ENCODE measurements at places on chromosomes 11 and 22. TPM values are rescaled to one million over a fixed set of nuclear protein-coding genes. Genes with fewer than 3 reads are reported as not detected.

GRCh38 chr22:37100589-37101127 is 8.9 kb downstream of the TMPRSS6 start:
- H3K4me1 ChIP-seq: no peaks in the 10 kb centered on the region
- no peak overlapping the region for H3K27ac ChIP-seq
- no peaks in the 10 kb centered on the region for H3K27me3 ChIP-seq
- DNase-seq: no peak

- peaks cover 79% of the 10 kb centered on the region for H3K27me3 ChIP-seq
- peaks cover 2% of the 10 kb centered on the region for H3K4me1 ChIP-seq
- DNase-seq: no peak
- no peaks in the 10 kb centered on the region for H3K36me3 ChIP-seq
Measured at GRCh38 chr11:44321059-44321458, 11.1 kb upstream of the ALX4 start.

DNA sequence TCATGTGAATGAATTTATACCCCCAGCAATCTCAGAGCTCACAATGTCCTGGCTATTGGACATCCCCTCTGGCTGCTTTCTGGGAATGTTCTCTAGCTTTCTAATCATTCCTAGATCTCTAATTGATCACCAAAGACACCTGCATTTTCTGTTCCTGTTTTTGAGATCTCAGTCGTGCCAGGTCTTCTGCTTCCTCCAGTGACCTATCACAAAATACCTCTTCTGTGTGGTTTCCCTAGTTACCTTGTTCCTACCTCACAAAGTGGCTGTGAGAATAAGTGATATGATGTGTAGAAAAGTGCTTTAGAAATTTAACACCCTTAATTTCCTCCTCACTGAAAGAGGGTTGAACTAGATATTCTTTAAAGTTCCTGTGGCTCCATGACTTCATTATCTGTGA is 92.2 kb downstream of the LUZP2 start:
- no peak for DNase-seq
- no peaks in the 10 kb centered on the region for H3K36me3 ChIP-seq
- no peak overlapping the region for H3K27ac ChIP-seq

INS gene
- total RNA-seq: not detected

- no peak for DNase-seq
- H3K4me1 ChIP-seq: peaks cover 11% of the 10 kb centered on the region
- no peaks in the 10 kb centered on the region for H3K36me3 ChIP-seq
- no peak overlapping the region for H3K27ac ChIP-seq
- H3K27me3 ChIP-seq: no peaks in the 10 kb centered on the region
Measured at GRCh38 chr11:98180511-98180910, 840.2 kb upstream of the CNTN5 start.

Measured in lung (tissue), 17 donors.